ENCODE measurements at places on chromosomes 7 and 10.

- DNase-seq = no peak
Measured at GRCh38 chr10:122327237-122328206, 47.0 kb upstream of the PLEKHA1 start.

GRCh38 chr10:88705958-88706357 lies at the start of gene LIPK:
TSS of gene LIPK (plus strand) at chr10:88706249. CDS start at chr10:88724544, 18,295 bp downstream.
- DNase-seq = no peak

DNA sequence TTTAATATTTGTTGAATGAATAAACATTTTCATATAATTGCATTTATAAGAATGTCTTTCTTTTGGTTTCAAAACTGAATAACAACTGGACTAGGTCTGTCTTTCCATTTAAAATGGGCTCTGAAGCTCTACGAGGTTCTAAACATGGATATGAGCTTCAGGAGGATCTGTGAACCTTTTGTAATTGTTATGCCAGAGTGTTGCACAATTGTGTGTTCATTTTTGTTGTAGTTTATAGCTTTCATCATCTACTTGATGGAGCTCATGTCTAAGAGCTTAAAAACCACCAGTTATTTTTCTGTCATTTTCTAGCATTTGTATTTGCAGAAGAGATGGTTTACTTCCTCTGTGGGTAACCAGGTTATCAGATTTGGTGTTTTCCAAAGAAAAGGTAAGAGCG lies 265.7 kb upstream of the NPY start:
- DNase-seq = no peak

GRCh38 chr7:140586516-140586915 lies 54.1 kb downstream of the DENND2A start:
- DNase-seq = no peak

GRCh38 chr7:47622946-47623640 lies 41.2 kb upstream of the TNS3 start:
- DNase-seq = no peak

DNA sequence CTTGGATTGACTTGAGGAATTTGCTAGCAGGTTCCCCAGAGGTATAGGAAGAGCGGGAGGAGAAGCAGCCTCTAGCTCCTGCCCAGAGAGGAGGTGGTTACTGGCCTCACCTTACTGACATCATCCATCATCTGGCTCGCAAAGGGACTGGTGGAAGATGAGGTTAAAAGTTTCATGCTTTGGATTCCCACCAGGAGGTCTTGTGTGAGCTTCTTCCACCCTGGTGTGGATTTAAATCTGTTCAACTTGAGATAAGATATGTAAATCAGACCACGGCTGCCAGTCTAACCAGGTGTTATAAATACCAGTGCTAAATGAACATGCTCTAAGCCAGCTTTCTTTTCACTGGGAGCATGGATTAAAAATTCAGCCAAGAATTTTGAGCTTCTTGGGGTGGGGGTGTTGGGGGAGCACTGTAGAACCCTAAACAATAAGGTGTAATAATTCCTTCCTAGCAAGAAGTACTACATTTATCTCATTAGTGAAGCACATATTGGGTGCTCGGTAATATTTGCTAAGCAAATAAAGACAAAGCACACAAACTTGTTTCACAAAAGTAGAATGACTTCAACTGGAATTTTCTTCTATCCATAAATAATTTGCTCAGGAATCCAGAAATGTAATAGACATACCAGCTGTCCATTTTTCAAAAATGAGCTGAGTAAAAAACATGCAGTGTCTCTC lies 7.8 kb downstream of the PROSER2 start:
- DNase-seq = no peak

DNA sequence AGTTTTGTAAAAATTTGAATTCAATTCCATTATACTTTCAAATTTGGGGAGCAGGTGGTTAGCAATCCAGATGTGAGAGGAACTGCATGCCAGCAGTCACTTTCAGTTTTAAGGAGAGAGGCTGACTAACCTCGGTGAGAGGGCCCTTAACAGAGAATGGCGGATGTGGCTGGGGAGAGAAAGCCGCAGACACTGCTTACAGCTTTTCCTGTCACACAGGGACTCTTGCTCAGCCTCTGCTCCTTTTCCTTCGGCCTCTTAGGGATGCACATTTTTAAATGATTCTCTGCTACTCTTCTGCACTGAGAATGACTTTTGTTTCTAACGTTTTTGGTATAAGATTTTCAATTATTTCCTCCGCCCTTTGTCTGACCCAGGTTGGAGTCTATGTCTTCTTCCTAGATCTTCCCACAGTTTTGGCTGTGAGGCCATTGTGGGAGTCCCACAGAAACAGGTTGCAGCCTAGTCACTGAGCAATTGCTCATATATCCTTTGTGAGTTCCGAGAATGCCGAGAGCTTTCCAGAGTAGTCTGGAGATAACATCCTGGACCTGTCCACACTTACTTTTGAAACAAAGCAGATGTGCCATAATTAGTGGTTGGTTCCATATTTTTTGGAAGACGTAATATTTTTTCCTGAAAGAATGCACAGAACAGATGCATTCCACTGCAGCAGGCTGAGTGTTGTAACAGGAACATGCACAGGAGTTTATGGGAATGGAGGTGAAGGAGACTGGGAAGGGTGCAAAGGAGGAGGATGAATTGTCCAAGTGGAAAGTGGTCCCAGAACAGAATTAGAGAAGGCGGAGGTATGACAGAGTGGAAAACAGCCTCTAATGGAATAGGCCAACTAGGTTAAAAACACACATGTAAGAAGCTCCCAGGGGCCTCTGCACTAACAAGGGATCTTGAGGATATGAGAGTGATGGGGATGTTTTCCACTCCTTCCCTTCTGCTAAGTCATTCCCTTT lies 168.0 kb upstream of the ZNF32 start:
- DNase-seq = peak; percentile 34

DNA sequence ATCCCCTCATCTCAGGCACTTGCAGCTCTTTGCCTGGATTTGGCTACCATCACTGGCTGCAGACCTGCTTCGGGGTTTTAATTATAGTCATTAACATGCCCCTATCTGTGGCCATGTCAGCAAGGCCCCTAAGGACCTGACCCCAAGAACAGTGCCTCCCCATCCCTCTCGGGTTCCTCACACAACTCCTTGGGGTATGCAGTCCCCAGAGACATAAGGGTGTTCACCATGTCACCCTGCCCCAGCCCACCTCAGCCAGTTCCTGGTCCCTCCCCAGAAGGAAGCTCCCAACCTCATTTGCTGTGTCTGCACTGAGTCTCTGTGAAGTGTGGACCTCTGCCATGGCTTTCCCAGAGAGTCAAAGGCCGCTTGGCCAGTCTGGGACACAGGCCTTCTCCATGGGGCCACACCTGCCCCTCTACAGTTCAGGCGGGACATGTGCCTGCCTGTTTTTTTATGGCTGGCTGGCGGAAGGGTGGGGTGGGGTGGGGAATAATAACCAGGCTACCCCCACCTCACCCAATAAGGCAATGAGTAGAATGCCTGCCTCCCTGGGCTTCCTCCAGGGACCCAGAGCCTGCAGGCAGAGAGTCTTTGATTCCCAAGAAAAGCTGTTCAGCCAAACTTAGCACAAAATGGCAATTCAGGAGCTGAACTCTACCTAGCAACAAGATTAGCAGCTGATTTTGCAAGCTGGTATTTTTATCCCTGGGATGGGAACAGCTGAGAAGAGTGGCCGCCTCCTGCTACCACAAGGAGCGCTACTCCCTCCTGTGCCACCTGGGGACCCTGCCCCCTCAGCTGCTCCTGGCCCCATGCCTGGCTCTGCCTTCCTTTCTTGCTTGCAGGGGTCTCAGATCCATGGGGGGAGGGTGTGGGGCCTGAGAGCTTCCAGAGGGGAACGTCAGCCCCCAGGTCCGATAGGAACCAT lies 23.7 kb upstream of the CAMK2B start:
- no peak for DNase-seq

GRCh38 chr7:50446542-50446960 lies 3.6 kb downstream of the FIGNL1 start:
- DNase-seq = no peak

DNA sequence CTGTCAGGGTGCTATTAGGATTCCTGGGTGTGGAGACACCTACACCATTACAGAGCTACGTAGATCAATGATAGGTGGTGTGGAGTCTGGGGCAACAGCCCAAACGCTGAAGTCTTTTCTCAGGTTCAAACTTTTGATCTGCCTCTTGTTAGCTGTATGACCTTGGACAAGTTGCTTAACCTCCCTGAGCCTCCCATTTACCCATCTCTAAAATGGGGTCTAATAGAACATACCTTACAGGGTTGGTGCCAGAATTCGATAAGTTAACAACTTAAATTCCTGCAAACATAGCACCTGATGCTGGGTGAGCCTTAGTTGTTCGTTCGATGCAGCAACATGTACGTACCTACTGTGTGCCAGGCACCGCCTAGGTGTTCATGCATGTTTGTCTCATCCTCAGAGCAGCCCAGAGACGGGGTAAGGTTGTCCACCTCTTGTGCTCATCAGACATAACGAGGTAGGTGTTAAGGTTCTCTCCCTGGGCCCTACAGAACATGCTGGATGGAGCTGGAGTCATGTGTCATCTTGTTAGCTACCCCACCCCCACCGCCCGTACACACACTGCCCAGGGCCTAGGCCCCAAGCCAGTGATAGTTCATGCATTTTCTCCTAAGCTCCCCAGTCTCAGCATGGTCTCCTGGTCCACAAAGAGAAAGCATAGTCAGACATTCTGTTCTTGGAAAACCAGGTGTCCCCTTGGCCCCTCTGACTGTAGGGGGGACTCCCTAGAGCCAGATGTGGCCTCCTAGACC lies 41.0 kb upstream of the SLC29A3 start:
- DNase-seq = no peak

- no peak for DNase-seq
Measured at GRCh38 chr7:120783721-120784120, 74.2 kb downstream of the TSPAN12 start.

GRCh38 chr7:129859183-129859582 lies 93.6 kb downstream of the UBE2H start:
- peak; percentile 44 for DNase-seq

DNA sequence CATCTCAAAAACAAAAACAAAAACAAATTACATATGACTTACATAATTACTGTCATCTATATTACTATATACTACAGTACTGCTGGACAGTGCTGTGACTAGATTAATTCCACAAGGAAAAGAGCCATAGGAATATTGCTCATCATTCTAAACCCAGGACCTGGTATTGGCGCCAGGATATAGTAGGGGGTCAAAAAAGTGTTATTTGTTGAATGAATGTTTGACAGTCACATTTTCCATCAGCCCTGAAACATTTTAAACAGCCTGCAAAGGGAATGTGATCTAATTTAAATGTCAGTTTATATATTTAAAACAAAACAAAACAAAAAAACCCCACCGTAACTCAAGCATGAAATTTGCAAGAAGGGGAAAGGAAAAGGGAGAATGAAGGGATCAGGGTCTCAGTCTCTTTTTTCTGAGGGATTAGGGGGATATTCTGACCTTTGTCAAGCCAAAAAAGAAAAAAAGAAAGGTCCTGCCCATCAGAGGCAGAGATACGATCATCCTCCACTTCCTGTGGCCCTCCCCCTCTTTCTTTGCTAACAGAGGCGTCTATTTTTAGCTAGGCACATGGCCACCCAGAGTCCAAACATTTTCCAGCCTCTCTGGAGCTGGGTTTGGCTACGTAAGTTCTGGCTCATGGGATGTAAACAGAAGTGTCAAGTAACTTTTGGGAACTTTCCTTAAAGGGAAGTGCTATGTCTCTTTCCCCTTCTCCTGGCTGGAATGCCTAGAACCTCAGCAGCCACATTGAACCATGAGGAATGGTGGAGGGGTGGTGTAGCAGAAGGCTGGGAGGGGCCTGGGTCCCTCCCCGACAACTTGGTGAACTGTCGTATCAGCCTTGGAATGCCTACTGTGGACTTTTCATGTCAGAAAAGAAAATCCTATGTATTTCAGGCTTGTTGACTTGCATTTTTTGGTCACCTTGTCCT lies 44.6 kb upstream of the DLG5 start:
- DNase-seq = peak; percentile 2

- DNase-seq = no peak
Measured at GRCh38 chr10:1367938-1368841, 312.0 kb downstream of the WDR37 start.

DNA sequence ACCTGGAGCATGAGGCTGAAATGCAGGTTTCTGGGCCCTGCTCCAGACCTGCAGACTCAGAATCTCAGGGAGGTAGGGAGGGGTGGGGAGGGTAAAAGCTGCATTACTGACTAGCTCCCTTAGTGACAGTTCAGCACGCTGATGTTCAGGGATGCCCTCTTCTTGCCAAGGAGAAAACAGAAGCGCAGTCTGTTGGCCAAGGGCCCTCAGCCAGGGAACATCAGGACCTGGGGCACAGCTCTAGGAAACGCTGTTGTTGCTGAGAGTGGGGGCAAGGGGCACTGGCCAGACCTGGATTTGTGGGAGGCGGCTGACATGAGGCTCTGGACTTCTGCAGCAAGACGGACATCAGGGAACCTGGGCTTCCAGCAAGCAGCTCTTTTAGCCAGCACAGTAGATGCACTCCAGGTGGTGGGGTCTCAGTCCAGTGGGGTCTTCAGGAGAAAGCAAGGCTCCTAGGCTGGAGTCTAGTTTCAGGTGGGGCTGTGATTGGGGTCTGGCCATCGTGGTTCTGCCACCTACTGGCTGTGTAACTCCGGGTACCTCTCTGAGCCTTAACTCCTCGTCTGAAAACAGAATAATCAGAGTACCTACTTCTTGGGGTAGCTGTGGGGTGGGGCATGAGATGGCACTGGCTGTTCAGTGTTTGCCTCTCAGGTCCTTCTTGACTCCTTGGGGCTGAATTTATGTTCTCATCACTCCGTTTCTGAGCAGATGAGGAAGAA lies 72.9 kb upstream of the PRLHR start:
- no peak for DNase-seq

DNA sequence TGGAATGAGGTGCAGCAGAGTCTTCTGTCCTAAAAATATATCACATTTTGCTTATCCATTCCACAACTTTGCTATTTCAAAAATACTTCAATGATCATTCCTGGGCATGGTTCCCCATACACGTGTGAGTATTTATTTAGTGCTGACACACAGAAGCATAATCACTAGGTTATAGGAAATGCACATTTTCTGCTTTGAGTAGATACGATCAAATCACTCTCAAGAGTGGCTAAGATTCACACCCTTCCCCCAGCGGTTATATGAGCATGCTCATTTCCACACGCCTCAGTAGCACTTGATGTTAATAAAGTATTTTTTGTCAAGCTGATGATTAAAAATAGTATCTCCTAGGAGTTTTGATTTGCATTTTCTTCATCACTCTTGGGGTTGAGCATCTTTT lies 93.5 kb upstream of the LRRC4 start:
- DNase-seq = peak; percentile 46

DNA sequence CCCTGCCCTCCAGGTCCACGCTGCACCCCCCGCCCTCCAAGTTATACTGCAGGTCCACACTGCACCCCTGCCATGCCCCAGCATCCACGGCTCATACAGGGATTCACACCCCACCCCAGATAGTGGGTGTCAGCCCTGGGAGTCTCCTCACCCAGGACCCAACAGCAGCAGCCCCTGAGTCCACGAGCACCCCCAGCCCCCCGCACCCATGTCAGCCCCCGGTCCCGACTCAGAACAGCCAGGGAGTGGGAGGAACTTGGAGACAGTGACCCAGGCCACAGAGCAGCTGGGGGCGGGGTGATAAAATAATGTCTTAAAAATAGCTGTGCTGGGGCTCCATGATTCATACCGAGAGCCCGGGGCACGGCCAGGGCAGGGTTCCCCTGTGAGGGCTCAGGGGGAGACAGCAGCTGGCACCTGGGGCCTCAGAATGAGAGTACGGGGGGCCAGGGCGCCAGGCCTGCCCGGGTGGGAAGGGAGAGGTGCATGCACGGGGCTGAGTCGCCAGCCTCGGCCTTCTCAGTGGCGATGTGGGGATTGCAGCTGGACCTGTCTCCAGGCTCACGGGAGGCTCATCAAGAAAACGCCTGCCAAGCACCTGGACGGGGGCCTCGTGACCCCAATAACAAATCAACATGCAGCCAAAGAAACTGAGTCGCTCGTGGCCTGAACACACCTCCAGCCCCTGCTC lies 29.8 kb downstream of the ADAP1 start:
- DNase-seq = peak; percentile 61

GRCh38 chr7:1290026-1290678 lies 57.5 kb downstream of the UNCX start:
- no peak for DNase-seq
